ENCODE measurements at places on chromosomes 4 and X.
A peak's percentile ranks its signal among the peaks of the same experiment; 100 is the strongest.

DNA sequence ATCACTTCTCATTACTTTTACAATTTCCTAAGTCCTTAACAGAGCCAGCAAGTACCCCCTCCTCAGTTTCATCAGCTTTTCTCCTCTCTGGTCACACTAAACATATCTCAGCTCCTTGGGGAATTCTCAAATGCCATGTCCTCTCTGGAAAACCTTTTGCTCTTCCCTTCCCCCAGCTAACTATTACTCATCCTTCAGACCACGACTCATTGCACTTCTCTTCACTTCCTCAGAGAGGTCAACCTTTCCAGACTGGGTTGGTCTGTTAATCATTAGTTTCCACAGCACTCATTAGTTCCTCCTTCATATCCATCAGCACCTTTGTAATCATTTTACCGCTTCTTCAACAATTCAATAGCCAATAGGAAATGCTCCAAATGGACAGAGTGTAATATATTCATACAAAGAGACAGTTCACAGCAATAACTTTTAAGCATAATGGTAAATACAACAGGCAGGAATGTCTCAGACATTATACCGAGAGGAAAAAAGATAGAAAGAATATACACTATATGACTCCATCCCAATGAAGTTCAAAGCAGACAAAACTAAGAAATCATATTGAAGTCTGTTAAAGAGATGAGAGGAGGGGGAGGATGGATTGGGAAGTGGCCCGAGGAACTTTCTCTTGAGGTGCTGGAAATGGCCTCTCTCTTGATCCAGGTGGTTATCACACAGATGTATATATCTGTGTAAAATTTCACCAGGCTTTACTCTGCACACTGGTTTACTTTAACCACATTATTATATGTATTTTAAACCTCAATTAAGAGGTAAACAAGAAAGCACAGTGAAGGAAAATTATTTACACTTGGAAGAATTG is 39.6 kb downstream of the DDX60L start:
- DNase-seq, result no peak
- H3K4me1 ChIP-seq, result peaks cover 5% of the 10 kb centered on the region
- H3K27ac ChIP-seq, result no peak overlapping the region
- H3K36me3 ChIP-seq, result no peaks in the 10 kb centered on the region
- H3K4me3 ChIP-seq, result no peak overlapping the region

DNA sequence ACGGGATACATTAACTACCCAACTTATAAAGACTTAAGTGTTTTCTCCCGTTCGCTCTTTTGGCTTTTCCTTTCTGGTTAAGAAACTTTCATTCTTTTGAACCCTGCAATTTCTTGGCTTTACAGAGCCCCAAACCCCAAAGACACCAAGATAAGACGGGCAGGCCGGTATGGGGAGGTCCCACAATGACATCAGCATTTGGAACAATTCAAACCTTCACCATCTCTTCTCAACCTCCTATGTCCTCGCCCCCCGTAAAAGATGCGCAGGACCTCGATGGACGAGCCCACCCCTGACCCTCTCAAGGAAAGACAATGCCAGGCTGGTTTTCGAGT is 999 bp downstream of the ZNF518B start:
- H3K27ac ChIP-seq, result peak overlapping the region; percentile 95
- no peak for DNase-seq
- H3K27me3 ChIP-seq, result peaks cover 17% of the 10 kb centered on the region

GRCh38 chr4:1206299-1207156 is 34.1 kb upstream of the SPON2 start:
- H3K27ac ChIP-seq, result no peak overlapping the region
- peaks cover 12% of the 10 kb centered on the region for H3K27me3 ChIP-seq
- DNase-seq, result peak; percentile 12
- peaks cover 16% of the 10 kb centered on the region for H3K4me1 ChIP-seq
- H3K4me3 ChIP-seq, result no peak overlapping the region

DNA sequence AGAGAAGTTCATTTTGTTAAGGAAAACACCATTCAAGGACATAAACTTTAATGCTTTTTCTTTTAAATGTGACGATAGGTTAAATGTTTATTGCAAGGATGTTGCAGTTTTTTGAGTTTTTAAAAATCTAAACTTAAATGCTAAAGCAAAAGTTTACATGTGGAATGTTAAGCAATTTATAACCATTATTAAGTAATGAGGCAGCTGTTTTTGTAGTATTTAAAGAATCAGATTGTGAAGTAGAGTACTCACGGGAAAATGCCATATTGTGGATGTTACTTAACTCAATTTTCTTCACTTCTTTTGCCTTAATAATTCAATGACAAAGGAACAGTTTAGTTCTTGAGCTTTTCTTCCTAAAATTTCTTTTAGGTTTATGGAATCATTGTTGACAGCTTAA is 43.5 kb downstream of the UBE2K start:
- H3K4me3 ChIP-seq, result no peak overlapping the region

- DNase-seq, result no peak
- H3K36me3 ChIP-seq, result no peaks in the 10 kb centered on the region
- H3K4me1 ChIP-seq, result peaks cover 7% of the 10 kb centered on the region
These were observed 3.0 kb downstream of the NSD2 start for GRCh38 chr4:1874201-1874600.

DNA sequence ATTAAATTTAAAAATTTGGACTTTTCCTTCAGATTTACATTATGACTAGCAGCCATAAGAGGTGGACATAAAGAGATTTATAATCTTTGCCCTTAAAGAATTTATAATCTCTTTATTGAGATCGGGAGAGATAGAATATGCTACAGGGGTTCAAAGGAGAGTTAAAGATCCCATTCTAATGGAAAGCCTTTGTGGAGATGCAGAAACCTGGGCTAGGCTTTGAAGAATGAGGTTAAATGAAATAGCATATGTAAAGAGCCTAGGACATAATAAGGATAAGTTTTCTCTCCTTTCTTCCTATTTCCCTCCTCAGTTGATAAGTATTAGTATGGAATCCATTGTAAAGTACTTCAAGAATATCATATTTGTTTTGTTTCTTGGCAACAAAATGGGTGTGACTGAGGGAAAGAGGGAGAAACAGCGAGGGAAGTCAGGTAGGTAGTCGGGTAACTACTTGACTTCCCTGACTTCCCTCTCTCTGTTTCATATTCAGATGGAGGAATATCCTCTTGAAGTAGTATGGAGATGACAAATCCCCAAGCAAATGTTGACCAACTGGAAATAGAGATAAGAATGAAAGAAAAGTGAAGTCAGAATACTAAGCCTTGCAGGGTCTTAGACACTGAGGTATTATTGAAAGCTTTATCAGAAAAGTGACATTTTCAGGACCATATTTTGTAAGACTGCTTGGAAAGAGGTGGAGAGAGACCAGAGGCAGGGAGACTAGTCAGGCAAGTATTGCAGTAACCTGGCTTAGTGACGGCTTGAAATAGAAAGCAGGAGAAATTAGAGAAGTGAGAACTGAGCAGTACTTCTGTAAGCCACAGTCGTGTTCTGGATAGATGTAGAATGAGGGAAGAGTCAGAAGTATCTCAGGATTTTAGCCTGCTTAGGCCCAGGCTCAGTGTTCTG is 82.9 kb downstream of the PDLIM5 start:
- H3K4me1 ChIP-seq, result peaks cover 2% of the 10 kb centered on the region
- peak overlapping the region; percentile 2 for H3K27ac ChIP-seq
- DNase-seq, result no peak

- DNase-seq, result no peak
- no peak overlapping the region for H3K27ac ChIP-seq
- H3K4me3 ChIP-seq, result no peak overlapping the region
- peaks cover 4% of the 10 kb centered on the region for H3K4me1 ChIP-seq
These were observed 138.5 kb downstream of the COL4A6 start for GRCh38 chrX:108299704-108300103.

- no peak overlapping the region for H3K4me3 ChIP-seq
- H3K27ac ChIP-seq, result no peak overlapping the region
- H3K27me3 ChIP-seq, result peaks cover 1% of the 10 kb centered on the region
- H3K4me1 ChIP-seq, result no peaks in the 10 kb centered on the region
- DNase-seq, result no peak
- no peaks in the 10 kb centered on the region for H3K36me3 ChIP-seq
These were observed 605.2 kb upstream of the EPHA5 start for GRCh38 chr4:66275411-66276038.

- peaks cover 1% of the 10 kb centered on the region for H3K4me1 ChIP-seq
- H3K27me3 ChIP-seq, result no peaks in the 10 kb centered on the region
- no peak overlapping the region for H3K27ac ChIP-seq
- no peak for DNase-seq
- no peak overlapping the region for H3K4me3 ChIP-seq
- peaks cover 5% of the 10 kb centered on the region for H3K36me3 ChIP-seq
These were observed 150.0 kb downstream of the ANAPC10 start for GRCh38 chr4:144948009-144948408.

GRCh38 chr4:141640696-141641095 is 4.3 kb downstream of the IL15 start:
- H3K36me3 ChIP-seq, result no peaks in the 10 kb centered on the region
- H3K27me3 ChIP-seq, result peaks cover 7% of the 10 kb centered on the region
- H3K4me3 ChIP-seq, result no peak overlapping the region
- no peak overlapping the region for H3K27ac ChIP-seq
- no peaks in the 10 kb centered on the region for H3K4me1 ChIP-seq

GRCh38 chr4:16750882-16751642 is 147.4 kb downstream of the LDB2 start:
- peaks cover 1% of the 10 kb centered on the region for H3K27me3 ChIP-seq
- H3K4me3 ChIP-seq, result no peak overlapping the region
- DNase-seq, result no peak
- H3K36me3 ChIP-seq, result no peaks in the 10 kb centered on the region

GRCh38 chr4:141686879-141687278 is 50.5 kb downstream of the IL15 start:
- no peak overlapping the region for H3K27ac ChIP-seq
- H3K27me3 ChIP-seq, result no peaks in the 10 kb centered on the region
- no peak for DNase-seq
- H3K36me3 ChIP-seq, result no peaks in the 10 kb centered on the region
- H3K4me3 ChIP-seq, result no peak overlapping the region

DNA sequence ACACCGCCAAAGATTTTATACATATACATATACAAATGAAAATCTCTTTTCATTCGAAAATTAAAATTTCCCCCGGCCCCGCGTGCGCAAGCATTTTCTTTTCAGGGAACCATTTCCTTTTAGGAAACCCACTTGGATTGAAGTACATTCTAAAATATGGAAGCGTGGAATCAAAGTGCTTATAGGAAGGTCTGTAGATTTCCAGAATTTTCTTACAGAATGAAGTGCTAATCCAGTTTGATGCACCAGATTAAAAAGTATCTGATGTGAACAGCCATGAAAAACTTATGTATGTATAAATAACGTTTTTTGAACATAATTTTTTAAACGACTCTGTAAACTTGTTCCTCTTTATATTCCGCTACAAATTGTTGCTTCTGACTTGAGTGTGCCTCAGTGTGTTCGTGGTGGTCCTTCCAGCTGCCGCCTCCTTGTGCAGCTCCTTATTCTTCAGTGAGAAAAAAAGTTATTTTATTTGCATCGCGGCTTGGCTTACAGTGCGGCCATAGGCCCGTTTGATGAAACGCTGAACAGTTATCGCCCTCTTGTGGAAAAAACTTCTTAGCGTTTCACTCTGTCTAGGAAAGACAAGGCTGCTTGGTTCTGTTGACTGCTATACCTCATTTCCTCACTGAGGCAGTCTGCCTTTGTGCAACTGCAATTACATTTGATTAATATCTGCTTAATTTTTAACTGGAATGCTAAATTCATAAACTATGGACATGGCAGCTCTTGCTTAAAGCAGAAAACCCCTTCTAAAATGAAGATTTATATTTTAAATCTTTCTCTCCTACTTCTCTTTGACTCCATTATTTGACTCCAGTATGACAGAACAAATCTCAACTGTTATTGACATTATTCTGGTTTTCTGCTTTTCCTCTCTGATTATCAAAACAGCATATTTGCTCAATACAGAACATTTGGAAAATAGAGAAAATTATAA is 4.7 kb upstream of the NKX6-1 start:
- H3K27me3 ChIP-seq, result peaks cover 31% of the 10 kb centered on the region
- H3K4me1 ChIP-seq, result peaks cover 7% of the 10 kb centered on the region
- no peak overlapping the region for H3K4me3 ChIP-seq
- no peak for DNase-seq
- H3K36me3 ChIP-seq, result no peaks in the 10 kb centered on the region

DNA sequence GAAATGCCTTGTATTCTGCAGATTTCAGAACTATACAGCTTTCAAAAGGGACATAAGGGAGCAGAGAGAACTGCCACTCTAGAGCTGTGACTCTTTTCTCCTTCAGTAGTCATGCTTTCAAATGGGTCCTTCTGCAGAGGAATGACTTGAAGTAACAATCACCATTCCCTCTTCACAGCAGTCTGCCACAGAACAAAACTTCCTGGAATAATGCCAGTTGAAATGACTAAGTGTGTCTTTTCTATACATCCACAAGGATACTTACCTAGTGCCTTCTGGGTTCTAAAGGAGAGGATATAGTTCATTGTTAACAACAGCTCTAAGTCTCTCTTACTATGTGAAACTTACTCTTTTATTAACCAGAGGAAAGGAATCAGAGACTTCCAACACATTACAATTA is 515.4 kb upstream of the ATOH1 start:
- peaks cover 8% of the 10 kb centered on the region for H3K4me1 ChIP-seq
- no peak overlapping the region for H3K27ac ChIP-seq
- H3K4me3 ChIP-seq, result no peak overlapping the region
- no peaks in the 10 kb centered on the region for H3K27me3 ChIP-seq

DNA sequence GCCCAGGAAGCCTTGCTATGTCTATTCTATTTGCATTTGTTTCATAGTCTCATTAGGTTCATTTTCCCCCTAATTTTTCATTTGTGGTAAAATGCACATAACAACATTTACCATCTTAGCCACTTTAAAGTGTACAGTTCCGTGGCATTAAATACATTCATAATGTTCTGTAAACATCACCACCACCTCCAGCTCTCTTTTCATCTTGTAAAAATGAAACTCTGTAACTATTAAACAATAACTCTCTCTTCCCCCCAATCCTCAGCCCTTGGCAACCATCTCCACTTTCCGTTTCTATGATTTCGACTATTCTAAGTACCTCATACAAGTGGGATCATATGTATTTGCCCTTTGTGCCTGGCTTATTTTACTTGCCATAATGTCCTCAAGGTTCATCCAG is 19.9 kb downstream of the ARHGEF38 start:
- H3K4me3 ChIP-seq, result no peak overlapping the region
- H3K27me3 ChIP-seq, result no peaks in the 10 kb centered on the region
- DNase-seq, result no peak
- H3K36me3 ChIP-seq, result no peaks in the 10 kb centered on the region
- no peak overlapping the region for H3K27ac ChIP-seq

Measured in glutamatergic neuron (in vitro differentiated cells).